Activated T-helper 9 cell treated with anti-CD3 and anti-CD28 coated beads, Interleukin-2, amount 50 U/mL, for 16 hours (primary cell): ENCODE measurements at places on chromosomes 7 and 10.

GRCh38 chr7:151342102-151342646, 562 bp downstream of the NUB1 start:
- DNase-seq, result no peak

- no peak for DNase-seq
Measured at GRCh38 chr7:34247468-34247867, 342.1 kb downstream of the BMPER start.

DNA sequence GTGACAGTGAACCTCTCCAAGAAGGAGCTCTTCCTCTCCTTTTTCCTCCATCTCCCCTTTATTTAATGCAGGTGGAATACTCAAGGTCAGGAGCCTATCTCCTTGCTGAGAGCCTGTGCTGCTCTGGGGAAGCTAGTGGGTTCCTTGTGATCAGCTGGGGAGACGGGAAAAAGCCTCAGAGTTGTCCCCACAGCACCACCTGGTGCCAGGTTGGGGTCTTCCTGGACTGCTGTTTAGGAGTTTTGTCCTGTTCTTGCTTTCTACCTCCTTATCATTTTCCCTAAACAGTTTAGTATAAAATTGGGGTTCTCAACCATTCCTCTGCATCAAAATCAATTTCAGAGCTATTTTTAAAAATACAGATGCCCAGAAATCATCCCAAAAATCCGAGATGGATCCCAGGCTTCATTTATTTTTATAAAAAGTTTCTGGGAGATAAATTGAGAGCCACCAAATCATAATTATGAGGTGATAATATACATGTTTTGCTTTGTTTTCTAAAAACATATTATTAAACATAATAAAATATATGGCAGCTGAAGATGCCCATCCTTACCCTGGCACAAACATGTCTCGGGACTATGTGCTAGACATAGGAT, 44.3 kb downstream of the MACC1 start:
- no peak for DNase-seq

DNA sequence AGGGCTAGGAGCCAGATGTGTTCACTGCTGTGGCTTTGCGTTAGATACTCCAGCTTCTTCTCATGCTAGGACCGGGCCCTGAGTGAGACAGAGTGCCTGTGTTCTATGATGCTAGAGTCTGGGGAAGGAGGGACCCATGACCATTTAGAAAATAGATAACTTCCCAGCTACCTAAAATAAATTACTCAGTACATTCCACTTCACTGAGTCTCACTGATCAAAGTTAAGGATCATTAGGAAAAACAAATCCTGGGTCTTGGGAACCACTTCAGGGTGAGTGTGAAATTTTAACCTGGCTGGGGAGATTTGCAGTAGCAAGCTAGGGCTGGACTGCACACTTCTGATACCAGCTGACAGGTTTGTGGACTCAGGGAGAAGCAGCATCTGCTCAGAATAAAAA, 138.1 kb downstream of the EMX2 start:
- no peak for DNase-seq

DNA sequence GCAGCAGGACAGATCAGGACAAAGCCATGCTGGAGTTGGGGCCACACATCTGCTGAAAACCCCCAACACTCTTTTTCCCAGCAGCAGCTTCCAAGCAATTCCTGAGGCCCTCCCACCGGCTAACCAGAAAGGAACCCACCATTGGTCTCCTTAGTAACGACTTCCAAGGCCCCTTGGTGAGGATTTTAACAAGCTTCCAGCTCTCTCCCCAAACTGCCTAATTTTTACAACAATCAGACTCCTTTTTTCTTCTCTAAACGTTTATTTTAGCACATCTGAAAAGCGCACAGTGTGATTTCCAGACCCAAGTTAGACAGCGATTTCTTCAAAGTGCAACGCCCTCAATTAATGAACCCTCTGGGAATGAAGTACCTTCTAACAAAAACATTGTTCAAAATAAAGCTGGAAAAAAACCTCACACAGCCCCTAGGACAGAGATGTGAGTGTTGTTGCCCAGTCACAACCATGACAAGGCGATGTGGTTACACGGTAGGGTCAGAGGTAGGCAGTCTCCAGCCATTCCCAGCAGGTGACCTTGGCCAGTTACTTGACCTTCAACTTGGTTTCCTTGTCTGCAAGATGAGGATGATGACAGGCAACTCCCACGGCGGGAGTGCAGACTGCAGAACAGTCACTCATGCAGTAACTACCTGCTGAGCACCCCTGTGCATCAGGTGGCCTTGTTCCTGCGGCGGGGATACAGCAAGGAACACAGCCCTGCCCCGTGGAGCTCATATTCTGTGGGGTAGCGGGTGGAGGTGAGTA, 82.3 kb downstream of the SLIT1 start:
- no peak for DNase-seq

DNA sequence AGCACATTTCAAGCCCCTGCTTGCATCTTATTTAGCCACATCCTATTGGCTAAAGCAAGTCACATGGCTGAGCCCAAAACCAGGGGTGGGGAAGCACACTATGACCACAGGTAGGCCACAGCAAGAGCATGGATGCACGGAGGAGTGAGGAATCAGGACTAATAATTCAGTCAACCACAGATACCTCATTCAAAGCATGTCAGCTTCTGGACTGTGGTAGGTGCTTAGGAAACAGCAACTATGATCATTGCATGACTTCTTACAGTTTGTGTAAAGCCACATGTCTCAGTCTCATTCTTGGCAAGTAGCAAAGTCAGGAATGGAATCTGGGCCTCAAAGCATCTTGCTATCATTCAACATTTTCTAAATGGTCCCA, 79.0 kb upstream of the EMX2 start:
- no peak for DNase-seq

DNA sequence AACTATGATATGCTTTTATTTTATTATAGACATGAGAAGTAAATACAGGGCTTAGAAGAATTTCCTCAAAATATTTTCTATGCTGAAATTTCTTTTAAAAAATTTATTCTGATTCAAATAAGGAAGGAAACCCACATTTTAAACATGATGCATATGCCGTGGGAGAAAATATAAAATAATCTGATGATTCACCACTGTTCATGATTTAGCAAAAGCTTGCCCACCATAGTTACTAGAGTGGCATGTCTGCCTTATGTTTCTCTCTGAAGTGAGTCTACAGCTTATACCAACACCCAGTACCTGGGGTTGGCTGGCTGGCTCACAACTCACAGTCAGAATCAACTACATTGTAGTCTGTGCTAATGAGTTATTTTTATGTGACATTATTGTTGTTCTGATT, 102.0 kb downstream of the GNAI1 start:
- no peak for DNase-seq

GRCh38 chr10:38157270-38157685, 63.1 kb downstream of the ZNF37A start:
- DNase-seq, result no peak

DNA sequence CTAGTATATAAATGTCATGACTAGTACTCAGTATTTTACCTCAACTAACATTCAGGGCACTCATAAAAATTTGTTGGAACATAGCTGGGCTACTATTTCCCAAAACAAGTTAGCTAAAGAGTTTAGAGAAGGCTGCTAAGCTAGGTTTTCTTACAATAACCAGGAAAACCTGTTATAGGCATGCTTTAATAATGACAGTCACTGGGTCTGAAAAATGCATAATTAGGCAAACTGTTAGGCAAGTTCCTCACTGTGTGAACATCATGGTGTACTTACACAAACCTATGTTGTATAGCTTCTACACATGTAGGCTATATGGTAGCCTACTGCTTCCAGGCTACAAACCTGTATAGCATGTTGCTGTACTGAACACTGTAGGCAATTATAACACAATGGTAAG, 79.0 kb downstream of the DNAJC1 start:
- no peak for DNase-seq

- DNase-seq, result no peak
Measured at GRCh38 chr10:4061441-4061951, 276.5 kb upstream of the KLF6 start.

DNA sequence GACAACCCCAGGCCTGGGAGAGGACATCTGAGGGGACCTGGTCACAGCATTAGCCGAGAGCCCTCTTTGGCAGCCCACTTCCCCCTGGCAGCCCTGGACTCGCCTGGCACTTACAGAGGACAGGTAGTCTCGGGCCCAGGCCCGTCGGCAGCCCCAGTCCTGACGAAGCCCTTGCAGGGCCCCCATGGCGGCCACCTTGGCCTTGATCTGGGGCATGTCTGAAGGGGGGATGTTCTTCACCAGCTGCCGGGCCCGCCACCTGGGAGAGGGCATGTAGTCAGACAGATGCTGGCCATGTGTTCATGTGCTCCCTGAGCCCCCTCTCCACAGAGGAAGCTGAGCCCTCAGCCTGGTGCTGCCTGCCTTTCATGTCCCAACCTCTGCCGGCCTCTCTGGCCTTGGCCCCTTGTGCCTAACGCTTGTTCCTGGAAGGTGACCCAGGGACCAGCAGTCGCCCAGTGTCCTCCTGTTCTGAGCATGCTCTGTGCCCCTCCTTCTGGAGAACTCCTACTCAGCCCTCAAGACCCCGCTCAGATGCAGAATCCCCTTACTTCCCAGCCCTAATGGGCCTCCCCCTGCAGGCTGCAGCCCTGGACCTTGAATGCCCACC, 13.9 kb downstream of the MYO1G start:
- DNase-seq, result no peak

GRCh38 chr10:110864662-110865140, 7.0 kb upstream of the PDCD4 start:
- no peak for DNase-seq

DNA sequence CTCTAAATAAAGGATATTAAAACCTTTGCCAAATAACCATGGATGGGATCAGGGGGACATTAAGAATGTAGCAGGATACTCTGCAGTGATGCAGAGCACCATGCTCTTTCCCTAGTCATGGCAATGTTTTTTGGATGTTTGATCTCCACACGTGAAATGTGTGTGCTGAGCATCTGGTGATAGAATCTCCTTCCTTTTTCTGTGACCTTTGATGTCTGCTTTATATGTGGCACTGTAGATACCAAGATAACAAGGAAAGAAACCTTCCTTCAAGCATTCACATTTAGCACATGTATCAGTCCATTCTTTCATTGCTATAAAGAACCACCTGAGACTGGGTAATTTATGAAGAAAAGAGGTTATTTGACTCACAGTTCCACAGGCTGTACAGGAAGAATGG, 87.7 kb upstream of the CYP2C9 start:
- DNase-seq, result no peak

DNA sequence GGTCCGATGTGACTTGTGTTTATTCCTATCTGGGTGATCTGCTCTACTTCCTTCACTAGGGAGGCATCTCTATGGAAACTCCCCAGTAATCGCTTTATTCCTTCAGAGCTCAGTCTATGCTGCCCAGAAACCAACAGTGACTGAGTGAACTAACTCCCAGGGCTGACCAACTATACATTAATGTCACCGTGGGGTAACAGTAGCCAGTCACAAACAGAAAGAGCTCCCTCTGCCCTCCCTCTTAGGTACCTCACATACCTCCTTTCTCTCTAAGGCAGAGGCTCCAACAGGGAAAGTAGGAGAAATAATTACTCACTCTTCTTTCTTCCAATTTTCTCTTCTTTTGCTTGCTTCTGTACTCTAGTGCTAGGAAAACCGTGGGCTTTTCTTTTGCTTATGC, 855.0 kb downstream of the REEP3 start:
- no peak for DNase-seq

DNA sequence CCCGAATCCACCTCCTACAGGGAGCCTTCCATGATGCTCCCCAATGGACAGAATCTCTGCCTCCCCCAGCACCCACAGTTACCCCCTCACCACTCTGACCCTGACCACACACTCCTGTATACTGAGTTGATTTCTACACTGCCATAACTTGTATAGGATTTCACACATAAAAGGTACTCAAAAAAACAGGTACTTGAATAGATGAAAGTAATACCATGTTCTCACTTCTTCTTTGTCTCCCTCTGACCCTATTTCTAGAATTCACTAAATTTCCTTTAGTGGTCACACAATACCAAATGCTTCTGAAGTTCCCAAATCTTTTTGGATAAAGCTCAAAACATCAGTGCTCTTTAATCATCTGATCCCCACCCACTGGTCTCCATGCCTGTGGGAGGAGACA, 45.4 kb downstream of the HSPA12A start:
- DNase-seq, result no peak

DNA sequence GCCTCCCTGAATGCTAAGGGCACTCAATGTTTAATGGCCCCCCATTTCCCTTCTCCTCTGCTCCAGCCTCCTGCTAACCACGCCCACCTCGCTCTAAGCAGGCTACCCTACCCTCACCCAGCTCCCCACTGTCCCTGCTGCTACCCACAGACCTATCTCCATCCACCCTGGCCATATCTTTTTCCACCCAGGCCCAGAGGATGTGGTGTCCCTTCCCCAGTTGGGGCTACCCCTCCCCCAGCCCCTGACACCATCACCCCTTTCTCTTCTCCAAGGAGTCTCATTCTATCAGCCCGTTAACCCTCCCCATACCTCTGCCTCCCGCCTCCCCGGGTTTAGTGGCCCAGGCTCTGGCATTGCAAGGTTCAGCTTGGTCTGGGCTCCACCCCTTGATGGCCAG, 28.9 kb upstream of the PPIF start:
- no peak for DNase-seq

- DNase-seq, result no peak
Measured at GRCh38 chr7:90383861-90384260, 19.4 kb upstream of the CLDN12 start.

GRCh38 chr10:96596422-96597407, 9.9 kb upstream of the TM9SF3 start:
- DNase-seq, result no peak

GRCh38 chr7:18655912-18656311, 160.4 kb downstream of the HDAC9 start:
- no peak for DNase-seq

GRCh38 chr10:131814567-131815265, 86.1 kb upstream of the PPP2R2D start:
- DNase-seq, result no peak
